GM12878 (cell line): ENCODE measurements at places on chromosomes 4 and X. TPM values are rescaled to one million over a fixed set of nuclear protein-coding genes. Genes with fewer than 3 reads are reported as not detected.

Gene GUF1
- polyA plus RNA-seq = 33.1 and 36.5 TPM in 2 replicates

GRCh38 chr4:128579154-128579853 is 230.2 kb upstream of the JADE1 start:
- no peak for DNase-seq

- DNase-seq = no peak
These were observed 279.9 kb upstream of the SLIT2 start for GRCh38 chr4:19971829-19972228.

GRCh38 chr4:153466949-153467896 is 1.1 kb downstream of the TMEM131L start:
- peak; percentile 88 for DNase-seq

GRCh38 chrX:45329217-45329616 is 128.5 kb upstream of the DIPK2B start:
- no peak for DNase-seq
